ENCODE measurements at places on chromosomes 1 and 21. TPM values are rescaled to one million over a fixed set of nuclear protein-coding genes. Genes with fewer than 3 reads are reported as not detected.

The NMNAT2 gene
- 0.56 TPM for total RNA-seq

The CFAP107 gene
- not detected for total RNA-seq

The RNU1-3 gene
- under 0.01 TPM for total RNA-seq

The VAV3 gene
- 0.18 TPM for total RNA-seq

The SNX7 gene
- 24.4 TPM for total RNA-seq

The S100A7 gene
- not detected for total RNA-seq

The NES gene
- total RNA-seq: 46.1 TPM

The WLS gene
- 157 TPM for total RNA-seq

The LCE3D gene
- total RNA-seq: not detected

Data from IMR-90 (cell line).